ENCODE measurements at places on chromosomes 6 and 20.

GRCh38 chr6:31727034-31727716 is 1.9 kb downstream of the DDAH2 start:
- peak; percentile 45 for DNase-seq

- no peak for DNase-seq
These were observed 33.1 kb downstream of the MTHFD1L start for GRCh38 chr6:150898399-150899170.

GRCh38 chr20:17538517-17539170 is 7.5 kb upstream of the BFSP1 start:
- DNase-seq, result no peak

GRCh38 chr6:18752278-18753068 is 365.3 kb downstream of the RNF144B start:
- DNase-seq, result no peak

DNA sequence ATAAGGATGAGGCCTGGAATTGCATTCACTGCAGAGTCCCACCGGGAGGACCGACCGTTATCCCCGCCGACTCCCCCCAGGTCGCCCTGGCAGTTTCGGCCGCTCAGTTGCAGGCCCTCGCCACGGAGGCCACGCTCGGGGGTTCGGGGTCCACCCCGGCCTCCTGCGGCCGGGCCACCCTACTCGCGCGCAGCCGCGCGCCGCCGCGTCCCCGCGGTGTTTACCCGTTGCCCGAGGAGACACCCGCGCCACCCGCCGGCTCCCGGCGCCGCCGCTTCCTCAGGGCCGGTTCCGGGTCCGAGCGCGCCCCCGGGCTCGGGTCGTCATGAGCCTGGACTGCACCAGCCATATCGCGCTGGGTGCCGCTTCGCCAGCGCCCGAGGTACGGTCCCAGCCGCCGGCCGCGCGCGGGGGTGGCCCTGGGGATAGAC is at the start of gene CCDC170:
TSS of gene CCDC170 (plus strand) at position 214 of the 431 bp plus-strand sequence. CDS start at position 326, 112 bp downstream.
- peak; percentile 27 for DNase-seq
